ENCODE measurements at places on chromosomes 5 and 9.

DNA sequence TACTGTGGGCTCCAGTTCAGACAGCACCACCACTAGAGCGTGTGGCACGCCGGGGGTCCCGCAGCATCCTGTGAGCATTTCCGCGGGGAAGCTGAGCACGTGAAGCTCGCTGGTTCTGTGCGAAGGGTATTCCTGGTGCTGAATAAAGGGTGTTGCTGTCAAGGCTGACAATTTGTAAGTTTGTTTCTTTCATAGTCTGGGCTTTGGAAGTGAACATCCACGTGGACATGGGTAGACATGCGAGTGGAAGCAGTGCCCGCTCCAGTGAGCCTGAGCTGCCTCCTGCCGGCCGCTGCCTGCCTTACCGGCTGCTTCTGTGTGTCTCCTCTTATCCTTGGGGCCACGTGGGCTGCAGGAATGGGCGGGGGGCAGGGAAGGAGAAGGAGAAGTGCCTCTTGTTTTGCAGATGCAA is 14.7 kb downstream of the NDUFS6 start:
- DNase-seq = no peak

DNA sequence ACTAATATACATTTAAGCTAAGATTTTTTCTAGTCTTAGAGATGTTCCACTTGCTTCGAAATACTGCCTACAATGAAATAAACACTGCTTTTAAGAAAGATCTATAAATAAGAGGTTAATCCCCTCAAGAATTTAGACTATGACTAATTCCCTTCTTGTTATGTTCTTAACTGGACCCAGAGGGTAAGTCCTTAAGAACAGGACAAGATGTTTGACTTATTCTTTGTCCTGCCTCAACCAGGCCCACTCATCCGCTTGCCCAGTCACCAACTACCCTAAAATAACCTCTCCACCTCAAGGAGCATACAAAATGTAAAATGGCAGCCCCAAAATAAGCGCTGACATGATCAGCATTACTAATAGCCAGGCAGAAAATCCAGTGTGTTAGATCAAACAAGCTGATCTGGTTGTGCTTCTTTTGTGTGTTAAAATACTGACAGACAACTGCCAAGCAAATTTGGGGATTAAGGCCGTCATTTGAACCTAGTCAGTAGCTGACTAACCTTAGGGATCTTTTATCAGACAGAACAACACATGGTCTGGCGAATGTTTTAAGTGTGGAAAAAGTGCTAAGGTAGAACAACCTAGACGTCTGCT is 93.7 kb upstream of the SMC5 start:
- DNase-seq = no peak

GRCh38 chr5:79171635-79172245 is 60.1 kb downstream of the BHMT start:
- DNase-seq = no peak

- no peak for DNase-seq
Measured at GRCh38 chr5:170216257-170216864, 16.4 kb upstream of the C5orf58 start.

DNA sequence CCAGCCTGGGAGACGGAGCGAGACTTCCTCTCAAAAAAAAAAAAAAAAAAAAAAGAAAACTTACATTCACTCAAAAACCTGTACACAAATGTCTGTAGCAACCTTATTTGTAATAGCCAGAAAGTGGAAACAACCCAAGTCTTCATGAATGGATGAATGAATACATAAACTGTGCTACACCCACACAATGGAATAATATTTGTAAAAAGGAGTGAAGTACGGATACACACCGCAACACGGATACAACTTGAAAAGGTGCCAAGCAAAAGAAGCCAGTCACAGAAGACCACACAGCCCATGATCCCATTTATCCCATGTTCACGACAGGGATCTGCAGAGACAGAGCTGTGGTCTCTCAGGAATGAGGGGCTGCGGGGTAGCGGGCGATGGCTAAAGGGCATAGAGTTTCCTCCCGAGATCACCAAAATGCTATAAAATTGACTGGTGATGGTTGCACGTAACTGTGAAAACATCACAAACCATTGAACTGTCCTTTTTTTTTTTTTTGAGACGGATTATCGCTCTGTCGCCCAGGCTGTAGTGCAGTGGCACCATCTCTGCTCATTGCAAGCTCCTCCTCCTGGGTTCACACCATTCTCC is 76.2 kb upstream of the COL5A1 start:
- no peak for DNase-seq

DNA sequence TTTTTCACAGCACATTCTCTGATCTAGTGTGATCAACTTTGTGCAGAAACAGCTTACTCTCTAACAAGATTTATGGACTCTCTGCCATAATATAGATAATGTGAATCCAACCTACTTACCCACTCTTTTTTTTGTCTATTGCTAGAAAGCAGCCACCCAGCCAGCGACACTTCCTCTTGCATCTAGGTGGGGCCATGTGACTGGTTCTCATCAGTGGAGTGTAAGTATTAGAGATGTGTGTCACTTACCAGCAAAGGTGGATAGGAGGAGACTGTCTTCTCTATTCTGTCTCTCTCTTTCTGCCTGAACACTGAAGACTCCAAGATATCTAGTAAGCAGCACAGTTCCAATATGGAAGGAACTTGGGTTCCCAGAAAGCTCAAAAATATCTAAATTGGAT is 174.8 kb downstream of the MCTP1 start:
- no peak for DNase-seq

DNA sequence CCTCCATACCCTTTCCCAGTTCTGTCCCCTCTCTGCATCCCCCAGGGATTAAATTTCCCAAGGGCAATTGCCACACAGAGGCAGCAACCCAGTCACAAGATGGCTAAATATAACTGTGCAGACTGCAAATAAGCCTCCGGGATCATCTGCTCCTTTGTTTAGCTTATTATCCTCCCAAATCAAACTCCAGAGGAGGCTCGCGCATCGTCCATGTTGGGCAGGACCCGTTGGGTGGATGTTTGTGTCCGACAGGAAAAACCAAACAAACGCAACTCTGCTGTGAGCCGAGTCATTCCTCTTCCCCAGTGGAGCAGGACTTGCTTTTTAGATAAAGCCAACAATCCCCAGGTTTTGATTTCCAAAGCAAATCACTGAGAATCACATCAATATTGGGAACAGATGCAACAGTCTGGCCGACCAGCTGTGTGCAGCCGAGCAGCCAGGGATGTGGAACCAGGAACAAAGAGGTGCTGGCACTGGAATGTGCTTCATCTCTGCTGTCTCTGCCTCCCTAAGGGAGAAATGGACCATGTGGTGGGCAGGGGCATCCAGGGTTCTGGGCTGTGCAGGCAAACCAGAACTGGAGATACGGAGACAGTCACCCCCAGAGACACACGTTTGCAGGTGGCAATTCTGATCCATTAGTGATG is 89.8 kb downstream of the PTTG1 start:
- no peak for DNase-seq

DNA sequence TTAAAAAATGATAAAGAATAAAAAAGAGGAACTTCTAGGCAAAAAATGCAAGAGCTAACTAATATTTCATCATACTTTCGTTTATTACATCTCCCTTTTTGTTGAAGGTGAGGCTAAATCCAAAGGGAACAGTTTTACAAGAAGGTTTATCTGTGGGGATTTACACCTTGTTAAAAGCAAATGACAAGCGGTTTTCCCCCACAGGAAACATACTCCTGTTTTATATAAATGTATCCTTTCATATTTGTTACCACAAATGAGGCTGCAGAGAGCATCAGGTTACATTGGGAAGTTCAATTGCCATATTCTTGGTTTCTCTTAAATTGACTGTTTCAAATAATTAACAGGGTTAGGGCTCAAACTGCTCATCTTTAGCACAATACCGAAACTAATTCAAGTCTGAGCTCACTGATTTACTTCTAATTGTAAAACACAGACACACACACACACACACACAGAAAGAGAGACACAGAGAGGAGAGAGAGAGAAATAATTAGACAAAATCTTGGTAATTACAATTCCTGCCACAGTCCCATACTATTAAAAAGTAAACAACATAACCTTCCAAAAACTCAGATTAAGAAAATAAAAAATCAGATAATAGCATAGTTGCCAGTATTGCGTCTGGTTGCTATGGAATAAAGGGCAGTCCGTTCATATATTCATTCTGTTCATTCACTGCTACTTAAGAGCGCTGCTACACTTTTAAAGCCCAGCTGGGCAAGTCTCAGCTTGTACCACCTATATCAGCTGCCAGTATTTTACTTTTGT is 17.1 kb downstream of the RFX3 start:
- DNase-seq = no peak

DNA sequence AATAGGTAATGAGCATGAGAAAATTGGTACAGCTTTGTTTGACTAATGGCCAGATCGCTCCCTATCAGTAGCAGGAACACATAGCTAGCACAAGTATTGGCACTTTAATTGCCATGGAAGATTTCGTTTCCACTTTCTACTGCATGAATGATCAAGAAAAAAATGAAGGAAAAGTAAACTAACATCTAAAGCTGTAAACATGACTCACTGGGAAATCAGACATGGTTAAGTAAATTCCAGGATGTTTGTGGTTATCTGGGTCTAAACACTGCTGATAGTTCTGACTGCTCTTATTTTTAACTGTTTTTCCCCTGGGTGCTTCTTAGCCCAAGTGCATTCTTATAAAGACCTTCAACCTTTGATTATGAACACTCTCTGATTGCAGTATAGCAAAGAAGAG is 388.9 kb downstream of the NR2F1-AS1 start:
- DNase-seq = no peak

- no peak for DNase-seq
Measured at GRCh38 chr5:72659726-72660125, 152.5 kb upstream of the ZNF366 start.

DNA sequence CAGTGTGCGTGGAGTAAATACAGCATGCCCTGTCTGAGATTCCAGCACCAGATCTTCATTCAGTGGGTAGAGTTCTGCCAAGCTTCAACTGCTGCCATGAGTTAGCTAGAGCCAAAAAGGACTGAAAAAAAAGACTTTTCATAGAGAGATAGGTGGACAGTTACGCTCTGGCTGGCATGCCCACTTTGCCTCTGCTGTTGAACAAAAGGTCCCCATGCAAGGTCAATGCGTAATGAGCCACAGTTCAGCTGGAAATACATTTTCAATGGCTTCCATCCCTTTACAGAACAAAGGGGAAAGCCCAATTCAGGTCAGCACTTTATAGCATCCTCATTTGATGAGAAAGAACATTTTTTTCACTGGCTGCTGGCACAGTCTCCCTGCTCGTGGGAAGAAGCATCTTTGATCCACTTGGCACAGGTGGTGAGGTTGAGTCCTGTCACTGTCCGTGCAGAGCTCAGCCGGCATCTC is 86.9 kb upstream of the ERCC6L2 start:
- DNase-seq = no peak

DNA sequence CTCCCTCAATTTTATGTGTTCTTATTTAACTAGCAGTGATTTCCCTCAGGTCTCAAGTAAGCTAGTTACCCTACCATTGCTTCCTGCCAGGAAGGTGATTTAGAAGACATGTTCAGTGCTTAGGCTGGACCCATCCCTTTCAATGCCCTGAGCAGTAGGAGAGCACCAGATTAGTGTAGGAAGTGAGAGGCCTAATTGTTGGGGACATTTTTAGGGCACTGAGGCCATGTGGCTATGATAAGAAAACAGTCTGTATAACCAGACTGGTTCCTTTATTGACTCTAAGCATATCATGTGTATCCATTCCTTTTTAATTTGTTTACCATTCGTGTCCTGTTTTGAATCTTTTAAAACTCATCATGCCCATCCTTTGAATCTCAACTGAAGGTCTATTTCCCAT is 312.3 kb upstream of the PRR16 start:
- DNase-seq = no peak

- DNase-seq = no peak
Measured at GRCh38 chr5:103895738-103896137, 333.1 kb upstream of the NUDT12 start.

DNA sequence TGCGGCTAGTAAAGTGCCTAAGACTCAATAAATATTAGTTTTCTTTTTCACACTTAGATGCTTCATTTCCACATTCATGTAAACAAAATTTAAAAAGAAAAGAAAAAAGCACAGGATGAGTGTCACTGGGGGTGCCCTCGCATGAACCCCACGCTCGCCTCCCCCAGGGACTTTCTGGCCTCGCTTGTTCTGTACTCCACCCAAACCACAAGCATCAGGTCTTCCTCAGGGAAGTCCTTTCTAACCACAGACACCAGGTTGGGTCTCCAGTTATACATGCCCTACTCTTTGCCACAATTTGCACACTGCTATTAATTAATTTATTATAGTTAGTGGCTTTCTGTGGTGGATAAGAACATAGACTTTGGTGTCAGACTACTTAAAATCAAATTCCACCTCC is 92.4 kb downstream of the RORB start:
- no peak for DNase-seq

DNA sequence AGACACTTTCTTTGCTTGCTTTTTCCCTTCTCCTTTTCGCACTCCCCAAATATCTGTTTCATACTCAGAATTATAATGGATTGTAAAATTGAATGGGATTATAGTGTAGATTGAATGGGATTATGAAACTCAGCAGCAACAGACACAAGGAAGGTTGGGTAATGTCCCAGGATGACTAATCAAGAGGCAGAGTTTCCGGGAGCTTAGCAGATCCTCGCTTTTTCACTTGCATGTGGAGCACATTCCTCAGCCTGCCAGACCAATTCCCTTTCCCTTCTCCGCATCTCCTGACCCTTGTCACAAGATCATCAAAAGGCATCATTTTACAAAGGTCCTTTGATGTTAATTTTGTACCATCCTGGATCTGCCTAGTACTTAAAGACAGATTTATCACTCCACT is 55.1 kb upstream of the SLC1A1 start:
- no peak for DNase-seq

DNA sequence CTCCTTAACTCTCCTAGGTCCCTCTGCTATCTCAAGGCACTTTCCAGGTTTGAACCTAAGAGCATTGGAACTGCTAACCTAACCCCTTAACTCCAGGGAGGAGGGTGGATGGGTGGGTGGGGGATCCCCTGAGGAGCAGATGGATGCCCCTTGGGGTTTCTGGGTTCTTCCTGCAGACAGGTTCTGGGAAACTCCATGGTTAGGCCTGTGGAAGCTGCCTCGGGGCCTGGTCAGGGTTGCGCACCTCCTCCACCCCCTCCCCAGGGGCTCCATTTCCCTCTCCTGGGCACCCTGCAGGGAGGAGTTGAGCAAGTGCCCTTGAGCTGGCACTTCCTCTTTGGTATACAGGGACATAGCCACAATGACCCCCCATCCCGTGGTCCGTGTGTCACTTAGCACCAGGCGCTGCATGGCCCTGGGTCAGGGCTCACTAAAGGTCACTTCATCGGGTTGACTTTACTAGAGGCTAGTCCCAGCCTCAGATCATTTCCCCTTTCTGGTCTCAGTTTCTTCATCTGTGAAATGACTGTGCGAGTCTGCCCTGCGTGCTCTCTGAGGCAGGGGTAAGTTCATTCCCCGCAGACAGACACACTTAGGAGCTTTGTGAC is 16.0 kb downstream of the CXXC5 start:
- DNase-seq = no peak

- DNase-seq = no peak
Measured at GRCh38 chr5:130055572-130055971, 151.3 kb downstream of the CHSY3 start.

GRCh38 chr5:102799017-102799416 is 43.9 kb downstream of the PAM start:
- no peak for DNase-seq

DNA sequence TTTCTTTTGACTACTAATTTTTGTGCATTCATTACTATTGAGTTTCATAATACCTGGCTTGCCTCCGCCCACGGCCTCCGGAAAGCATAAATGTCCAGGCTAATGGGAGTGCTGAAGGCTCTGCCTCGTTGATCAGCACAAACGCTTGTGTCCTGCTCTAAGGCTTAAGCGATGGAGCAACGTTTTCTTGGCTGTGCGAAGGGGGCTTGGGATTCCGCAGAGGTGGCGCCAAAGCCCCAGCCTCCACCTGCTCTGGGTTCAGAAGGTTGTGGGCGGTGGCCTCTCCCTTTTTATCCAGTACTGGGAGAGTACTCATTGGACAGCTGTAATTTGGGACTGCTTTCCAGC is 19.7 kb downstream of the ANXA2R start:
- DNase-seq = no peak

Data from T-helper 2 cell (primary cell).